ENCODE measurements at places on chromosomes 11 and 22. TPM values are rescaled to one million over a fixed set of nuclear protein-coding genes. Genes with fewer than 3 reads are reported as not detected.

OLFML1 gene
- 8.7 TPM for total RNA-seq

FGF3 gene
- not detected for total RNA-seq

ACTN3 gene
- not detected for total RNA-seq

MUC2 gene
- not detected for total RNA-seq

PARVA gene
- 99.7 TPM for total RNA-seq

CD3E gene
- total RNA-seq, result 1.1 TPM

RHOD gene
- total RNA-seq, result 31.9 TPM

DEUP1 gene
- total RNA-seq, result not detected

C11orf16 gene
- total RNA-seq, result not detected

DNA sequence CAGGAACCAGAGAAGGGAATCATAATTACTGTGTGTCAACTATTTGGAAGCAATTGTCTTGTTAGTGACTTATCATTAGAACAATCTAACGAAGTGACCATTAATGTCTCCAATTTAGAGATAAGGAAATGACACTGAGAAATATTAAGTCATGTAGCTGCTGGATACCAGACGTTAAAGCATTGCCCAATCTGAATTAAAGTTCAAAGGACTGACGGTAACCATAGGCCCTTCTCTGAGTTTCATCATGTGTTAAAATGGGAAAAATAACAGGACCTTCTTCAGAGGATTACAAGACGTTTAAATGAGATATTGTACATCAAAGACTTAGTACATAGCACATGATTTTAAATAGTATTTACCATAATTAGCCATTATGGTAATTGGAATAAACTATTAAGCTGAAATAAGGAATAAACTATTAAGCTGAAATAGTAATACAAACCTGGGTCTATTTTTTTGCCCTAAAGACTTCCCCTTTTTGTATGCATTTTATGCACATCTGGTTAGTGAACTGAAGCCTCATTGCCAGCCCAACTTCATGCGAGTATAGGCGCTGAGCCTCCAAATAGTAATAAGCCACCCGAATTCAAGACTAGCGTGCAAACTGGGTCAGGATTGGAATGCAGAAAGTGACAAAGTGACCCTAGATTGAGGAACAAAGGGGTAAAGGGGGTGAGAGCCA lies 41.0 kb downstream of the GLYATL1 start:
- H3K27me3 ChIP-seq, result no peaks in the 10 kb centered on the region
- DNase-seq, result no peak
- no peak overlapping the region for H3K27ac ChIP-seq
- no peaks in the 10 kb centered on the region for H3K36me3 ChIP-seq

- H3K27me3 ChIP-seq, result no peaks in the 10 kb centered on the region
- H3K4me3 ChIP-seq, result no peak overlapping the region
- DNase-seq, result no peak
- H3K36me3 ChIP-seq, result no peaks in the 10 kb centered on the region
- peak overlapping the region; percentile 90 for H3K27ac ChIP-seq
Measured at GRCh38 chr11:76616676-76617552, 53.6 kb downstream of the LRRC32 start.

- H3K27ac ChIP-seq, result no peak overlapping the region
Measured at GRCh38 chr11:45580399-45580798, 85.0 kb downstream of the CHST1 start.

DNA sequence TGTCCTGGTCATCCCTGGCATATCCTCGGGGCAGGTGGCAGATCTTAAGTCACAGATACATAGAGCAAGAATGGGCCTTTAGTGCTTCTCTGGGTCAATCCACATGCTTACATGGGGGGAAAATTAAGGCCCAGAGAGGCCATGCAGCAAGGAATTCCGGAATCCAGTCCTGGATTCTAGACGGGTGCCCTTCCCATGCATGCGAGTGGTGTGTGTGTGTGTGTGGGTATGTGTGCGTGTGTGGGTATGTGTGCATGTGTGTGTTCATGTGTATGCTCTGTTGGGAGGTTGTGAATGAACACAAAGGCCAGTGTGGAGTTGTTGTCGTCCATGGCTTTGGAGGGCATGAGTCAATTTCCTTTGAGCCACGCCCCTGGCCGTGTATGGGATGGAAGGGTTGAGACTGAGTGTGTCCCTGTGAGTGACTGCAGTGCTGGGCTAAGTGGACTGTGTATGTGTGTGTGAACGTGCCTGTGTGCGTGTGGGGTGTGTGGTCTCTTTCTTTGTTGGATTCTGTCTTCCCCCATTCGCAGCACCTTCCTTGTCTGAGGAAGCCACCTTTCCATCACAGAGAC lies 33.4 kb upstream of the EIF3D start:
- no peak overlapping the region for H3K27ac ChIP-seq
- no peaks in the 10 kb centered on the region for H3K27me3 ChIP-seq
- H3K4me3 ChIP-seq, result no peak overlapping the region
- H3K36me3 ChIP-seq, result no peaks in the 10 kb centered on the region
- no peak for DNase-seq

DNA sequence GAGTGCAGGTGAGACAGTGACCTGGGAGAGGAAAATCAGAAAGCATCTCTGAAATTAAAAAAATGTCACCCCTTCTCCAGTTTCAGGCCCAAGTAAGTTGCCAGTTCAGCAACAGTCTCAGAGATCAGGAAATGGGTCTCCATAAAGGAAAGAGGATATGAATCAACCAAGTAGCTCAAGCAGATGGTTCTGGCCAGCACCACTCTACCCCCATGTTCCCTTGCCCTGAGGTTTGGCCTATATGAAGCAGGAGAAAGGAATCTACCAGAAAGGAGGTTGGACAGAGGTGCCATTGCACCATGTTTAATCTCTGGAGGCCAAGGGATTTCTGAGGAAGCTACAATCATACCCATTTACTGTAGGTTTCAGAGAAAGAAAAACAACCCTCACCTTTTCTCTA lies 7.7 kb downstream of the FZD4 start:
- H3K4me1 ChIP-seq, result peaks cover 52% of the 10 kb centered on the region
- H3K27me3 ChIP-seq, result no peaks in the 10 kb centered on the region
- H3K36me3 ChIP-seq, result peaks cover 17% of the 10 kb centered on the region
- peak overlapping the region; percentile 94 for H3K27ac ChIP-seq
- peak overlapping the region; percentile 94 for H3K4me3 ChIP-seq

DNA sequence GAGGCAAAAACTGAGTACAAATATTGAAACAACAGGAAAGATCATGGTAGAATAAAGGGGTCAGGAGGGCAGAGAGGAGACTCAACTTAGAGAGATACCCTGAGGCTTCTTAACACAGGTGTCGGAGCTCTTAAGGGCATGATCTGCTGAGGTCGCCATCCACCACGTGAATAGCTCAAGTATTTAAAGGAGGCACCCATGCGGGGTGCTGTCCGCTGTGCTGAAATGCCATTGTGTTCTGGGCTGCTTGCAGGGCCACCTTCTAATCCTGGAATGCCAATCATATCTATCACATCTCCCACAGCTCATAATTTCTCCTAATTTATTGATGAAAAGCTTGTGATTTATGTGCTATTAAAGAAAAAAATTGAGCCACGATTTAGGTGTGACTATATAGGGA lies 90.2 kb downstream of the SEZ6L start:
- no peaks in the 10 kb centered on the region for H3K27me3 ChIP-seq
- H3K27ac ChIP-seq, result no peak overlapping the region
- no peaks in the 10 kb centered on the region for H3K4me1 ChIP-seq
- H3K4me3 ChIP-seq, result no peak overlapping the region
- DNase-seq, result no peak

Measured in thoracic aorta (tissue), 2 donors.